ENCODE measurements at places on chromosomes 3 and 15.

- DNase-seq: peak; percentile 63
These were observed 759 bp downstream of the AMOTL2 start for GRCh38 chr3:134373271-134374104.

- DNase-seq: no peak
These were observed 21.0 kb upstream of the CCDC174 start for GRCh38 chr3:14630404-14631100.

GRCh38 chr15:101134780-101135179, 117.1 kb downstream of the CHSY1 start:
- DNase-seq: no peak

DNA sequence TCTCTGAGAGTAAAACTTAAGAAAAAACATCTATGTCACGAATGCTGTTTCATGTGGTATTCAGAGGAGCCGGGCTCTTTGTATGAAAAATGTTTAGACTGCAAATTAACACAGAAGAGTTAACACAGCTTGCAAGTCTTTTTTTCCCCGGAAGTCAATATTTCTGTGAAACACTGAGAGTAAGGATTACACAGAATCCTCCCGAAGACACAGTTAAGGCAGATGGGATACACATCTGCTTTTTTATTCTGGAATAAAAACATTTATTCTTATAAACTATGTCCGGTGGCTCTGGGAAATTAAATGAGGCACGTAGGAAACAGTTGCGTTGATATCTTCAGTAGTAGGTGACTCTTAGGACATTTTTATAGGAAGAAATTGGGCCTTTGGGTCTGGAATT, 180.6 kb downstream of the PTPRG start:
- no peak for DNase-seq

- no peak for DNase-seq
These were observed 2.0 kb downstream of the SAMD7 start for GRCh38 chr3:169913323-169913722.
